Brain pericyte (primary cell): ENCODE measurements at places on chromosomes 2 and 18.

DNA sequence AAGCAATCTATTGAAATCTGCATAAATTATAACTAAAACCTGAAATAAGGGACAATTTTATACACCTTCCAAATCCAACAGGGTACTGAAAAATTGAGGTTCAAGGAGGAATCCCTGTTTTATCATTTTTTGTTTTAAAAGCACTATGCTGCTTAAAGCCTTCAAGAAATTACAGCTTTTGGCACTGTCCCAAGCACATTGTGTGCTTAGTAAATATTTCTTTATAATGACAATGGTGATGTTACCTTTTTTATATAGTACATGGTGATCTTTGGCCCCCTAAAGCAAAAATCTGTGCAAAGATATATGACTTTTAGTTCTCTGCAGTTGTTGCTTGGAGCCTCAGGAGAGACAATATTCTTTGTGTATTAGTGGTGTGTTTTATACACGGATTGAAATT is 71.6 kb upstream of the EFEMP1 start:
- DNase-seq, result no peak

GRCh38 chr2:67037655-67038054 is 359.5 kb upstream of the ETAA1 start:
- DNase-seq, result no peak

DNA sequence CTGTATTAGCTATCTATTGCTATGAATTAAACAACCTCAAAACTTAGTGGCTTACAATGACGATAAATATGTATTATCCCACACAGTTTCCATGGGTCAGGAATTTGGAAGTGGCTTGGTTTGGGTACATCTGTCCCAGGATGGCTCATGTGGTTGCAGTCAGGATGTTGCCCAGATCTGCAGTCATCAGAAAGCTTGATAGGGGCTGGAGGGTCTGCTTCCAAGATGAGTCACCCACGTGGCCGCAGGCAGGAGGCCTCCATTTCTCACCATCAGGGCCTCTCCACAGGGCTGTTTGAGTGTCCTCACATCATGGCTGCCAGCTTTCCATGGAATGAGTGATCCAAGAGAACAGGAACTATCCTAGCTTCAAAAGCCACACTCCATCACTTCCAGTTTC is 46.4 kb downstream of the CHRNA1 start:
- no peak for DNase-seq

- DNase-seq, result no peak
Measured at GRCh38 chr2:44839370-44839769, 102.1 kb upstream of the SIX3 start.

GRCh38 chr2:128058114-128058513 is 30.3 kb upstream of the SAP130 start:
- no peak for DNase-seq

DNA sequence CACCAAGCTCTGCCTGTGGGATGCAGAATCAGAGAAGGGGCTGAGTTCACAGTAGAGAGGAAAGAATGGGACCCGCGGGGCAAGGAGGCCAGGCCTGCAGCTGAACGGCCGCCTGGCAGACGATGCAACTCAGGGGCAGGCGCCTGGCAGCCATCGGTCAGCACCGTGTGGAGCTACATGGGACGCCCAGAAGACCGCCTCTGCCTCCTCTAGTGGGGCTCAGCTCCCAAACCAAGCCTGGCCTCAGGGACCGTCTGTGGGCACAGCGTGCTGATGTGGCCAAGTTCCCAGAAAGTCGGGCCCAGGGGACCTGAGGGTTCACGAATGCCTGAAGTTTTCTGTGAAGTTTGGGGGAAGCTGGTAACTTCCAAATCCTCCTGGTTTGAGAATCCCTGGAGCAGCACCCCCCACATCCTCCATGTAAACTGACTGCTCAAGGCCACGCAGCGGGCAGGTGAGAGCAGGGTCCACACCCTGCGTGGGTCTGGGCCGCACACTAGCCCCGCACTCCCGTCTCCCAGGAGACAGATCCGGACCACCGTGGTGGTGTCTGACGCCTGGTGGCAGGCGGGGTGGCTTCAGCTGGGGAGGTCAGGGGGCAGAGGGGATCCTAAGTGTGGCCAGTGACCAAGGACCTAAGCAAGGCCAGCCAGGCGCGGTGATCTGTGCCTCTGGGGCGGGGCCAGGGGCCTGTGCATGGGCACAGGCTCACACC is 14.6 kb downstream of the SNORC start:
- no peak for DNase-seq
